Hippocampal formation (tissue), 2 donors: ENCODE measurements at places on chromosomes 7 and 10.

DNA sequence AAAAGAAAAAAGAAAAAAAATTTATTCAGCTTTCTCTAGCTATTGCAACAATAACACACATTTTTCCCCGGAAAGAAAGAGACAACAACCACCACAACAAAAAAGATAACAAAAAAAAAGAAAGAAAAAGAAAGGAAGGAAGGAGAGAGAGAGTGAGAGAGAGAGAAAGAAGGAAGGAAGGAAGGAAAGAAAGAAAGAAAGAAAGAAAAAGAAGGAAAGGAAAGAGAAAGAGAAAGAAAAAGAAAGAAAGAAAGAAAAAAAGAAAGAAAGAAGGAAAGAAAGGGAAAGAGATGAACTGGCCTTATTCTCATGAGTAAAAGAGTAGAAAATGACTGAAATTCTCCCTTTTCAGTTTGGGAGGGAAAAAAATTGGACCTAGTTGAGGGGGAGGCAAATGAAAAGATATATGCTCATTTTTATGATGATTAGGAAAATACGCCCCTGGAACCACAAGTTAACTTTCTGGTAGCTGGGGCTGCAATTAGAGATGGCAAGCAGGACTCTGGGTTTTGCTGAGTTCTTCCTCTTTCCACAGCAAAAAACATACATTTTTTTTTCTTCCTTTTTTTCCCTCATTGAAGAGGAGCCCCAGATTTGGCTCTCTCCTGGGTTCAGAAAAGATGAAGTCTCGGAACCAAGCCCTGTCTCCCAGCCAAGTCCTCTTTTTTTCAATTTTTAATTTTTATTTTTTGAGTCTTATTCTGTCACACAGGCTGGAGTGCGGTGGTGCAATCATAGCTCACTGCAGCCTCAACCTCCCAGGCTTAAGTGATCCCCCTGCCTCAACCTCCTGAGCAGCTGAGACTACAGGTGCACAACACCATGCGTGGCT, 12.6 kb upstream of the PRDX3 start:
- DNase-seq: no peak

GRCh38 chr10:124152139-124153022, 59.0 kb upstream of the CHST15 start:
- DNase-seq: peak; percentile 16

GRCh38 chr10:112213836-112214235, 30.3 kb upstream of the GPAM start:
- DNase-seq: no peak

DNA sequence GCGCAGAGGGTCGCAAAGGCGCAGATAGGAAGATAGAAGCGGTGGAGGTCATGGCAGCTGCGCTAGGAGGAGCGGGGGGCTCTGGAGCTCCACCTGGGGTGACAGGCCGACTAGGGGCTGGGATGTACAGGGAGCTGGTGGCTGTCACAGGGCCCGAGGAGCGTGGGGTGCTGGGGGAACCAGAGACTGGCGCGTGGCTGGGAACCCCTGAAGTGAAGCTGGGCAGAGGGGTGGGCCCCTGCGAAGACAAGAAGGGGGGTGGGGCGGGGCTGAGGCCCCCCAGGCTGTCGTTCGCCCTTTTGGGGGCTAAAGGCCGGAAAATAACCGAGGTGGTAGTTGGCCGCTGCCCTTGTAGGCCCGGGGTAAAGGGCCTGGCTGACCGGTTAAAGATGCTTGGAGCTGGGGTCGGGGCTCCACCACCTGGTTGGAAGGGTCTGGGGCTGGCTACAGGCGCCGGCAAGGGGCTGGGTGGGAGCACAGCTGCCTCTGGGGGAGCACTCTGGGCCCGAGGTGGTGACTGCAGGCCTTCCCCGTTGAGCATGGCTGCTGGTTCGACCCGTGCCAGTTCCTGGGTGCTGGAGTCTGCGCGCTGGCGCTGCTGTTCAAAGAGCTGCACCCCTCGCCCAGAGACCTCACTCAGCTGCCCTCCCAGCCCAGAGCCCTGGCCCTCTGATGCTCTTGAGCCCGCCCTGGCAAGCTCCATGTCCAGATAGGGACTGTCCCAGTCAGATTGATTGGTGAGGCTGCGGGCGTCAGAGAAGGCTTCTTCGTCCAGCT, 6.8 kb upstream of the MYOZ1 start:
- peak; percentile 24 for DNase-seq

DNA sequence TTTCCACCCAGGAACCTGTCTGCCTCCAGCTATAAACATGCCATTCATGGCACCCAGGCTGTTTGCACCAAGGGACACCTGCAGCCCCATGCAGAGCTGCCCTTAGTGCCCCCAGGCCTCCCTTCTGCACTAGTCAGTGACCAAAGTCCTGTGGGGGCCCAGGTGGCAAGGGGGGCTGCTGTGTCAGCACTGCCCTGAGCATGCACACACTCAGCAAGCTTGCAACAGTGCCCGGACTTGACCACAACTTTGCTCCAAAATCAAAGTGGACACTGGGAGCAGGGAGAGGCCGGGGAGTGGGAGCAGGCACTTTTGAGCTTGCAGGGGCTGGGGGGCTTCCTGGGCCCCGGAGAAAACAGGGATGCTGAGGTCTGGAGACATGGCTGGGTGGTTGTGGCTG, 192.9 kb upstream of the MBL2 start:
- DNase-seq: no peak

DNA sequence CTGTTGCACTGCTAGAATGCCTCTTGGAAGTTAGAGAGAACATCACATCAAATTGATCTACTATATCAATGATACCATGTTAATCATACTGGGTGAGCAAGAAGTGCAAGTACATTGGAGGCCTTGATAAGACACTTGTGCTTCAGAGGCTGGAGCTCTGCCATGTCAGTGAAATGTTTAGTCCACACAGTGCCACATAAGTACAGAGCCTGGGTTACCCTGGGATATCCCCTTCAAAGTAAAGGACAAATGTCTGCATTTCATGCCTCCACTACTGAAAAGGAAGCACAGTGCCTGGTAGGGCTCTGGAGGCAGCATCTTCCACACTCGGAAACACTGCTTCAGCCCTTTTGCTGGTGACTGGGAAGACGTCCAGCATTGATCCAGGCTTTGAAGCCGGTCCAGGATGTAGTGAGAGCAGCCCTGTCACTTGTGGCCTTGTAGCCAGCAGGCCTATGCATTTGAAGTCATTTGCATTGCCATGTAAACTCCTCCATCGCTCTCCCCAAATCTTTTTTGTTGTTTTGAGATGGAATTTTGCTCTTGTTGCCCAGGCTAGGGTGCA, 15.7 kb upstream of the STN1 start:
- peak; percentile 74 for DNase-seq

- peak; percentile 58 for DNase-seq
Measured at GRCh38 chr10:43218206-43218950, 48.5 kb downstream of the RASGEF1A start.

DNA sequence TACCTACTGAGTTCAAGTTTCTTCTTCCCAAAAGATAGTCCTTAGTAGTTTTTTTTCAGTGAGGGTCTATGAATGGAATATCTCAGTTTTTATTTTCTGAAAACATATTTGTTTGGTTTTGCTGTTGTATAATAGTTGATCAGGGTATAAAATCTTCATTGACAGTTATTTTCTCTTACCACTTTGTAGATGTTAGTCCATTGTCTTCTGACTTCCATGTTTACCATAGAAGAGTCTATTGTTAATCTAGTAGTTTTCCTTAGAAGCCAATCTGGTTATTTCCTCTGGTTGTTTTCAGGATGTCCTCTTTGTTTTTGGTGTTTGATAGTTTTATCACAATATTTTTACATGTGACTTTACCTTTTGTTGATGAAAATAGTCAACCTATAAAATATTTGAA, 5.5 kb upstream of the ZNF777 start:
- no peak for DNase-seq

DNA sequence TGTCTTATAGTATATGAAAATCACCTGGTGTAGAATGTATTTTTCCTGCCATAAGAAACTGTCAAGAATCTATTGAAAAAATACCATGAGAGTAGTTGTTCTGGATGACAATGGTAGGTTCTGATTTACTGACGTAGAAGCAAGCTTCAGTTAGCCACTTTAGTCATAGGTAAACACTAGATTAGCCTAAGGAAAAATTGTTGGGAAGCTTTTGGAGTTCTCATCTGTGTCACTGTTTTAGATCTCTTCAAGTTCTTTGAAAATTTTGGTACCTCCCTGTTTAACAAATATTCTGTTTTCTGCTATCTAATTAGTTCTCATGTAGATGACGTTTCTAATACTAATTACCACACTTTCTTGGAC, 131.8 kb downstream of the ADK start:
- no peak for DNase-seq

DNA sequence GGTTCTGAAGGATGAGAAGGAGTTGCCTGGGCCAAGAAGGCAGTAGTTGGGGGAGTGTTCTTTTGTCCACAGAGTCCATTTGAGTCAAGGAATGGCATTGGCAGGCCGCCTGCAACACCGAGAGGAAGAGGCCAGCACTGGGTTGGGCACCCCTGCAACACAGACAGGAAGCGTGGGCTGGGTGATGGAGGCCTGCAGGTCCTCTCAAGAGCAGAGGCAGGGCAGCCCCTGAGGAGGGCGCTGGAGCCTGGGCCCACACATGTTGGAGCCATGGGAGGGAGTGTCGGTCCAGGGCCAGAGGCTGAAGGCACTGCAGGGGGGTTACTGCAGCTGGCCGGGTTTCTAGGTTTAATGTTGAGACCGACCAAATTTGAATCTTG, 137.3 kb downstream of the PTPN20 start:
- DNase-seq: no peak

DNA sequence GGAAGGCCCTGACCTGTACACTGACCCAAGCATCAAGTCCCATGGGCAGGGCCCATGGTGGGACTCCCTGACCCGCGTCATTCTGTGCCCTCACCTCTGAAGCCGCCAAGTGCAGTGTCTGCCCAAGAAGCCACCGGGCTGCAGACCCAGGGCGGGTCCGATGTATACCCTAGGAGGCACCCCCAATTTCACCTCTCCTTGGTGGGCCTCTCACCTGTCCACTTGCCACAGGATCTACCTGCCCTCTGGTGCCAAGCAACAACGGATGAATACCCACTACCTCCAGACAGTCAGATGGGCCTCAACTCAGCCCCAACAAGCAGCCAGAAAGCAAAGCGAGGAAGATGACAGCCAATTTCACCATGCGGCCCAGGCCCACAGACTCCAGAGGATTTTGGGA, 92.6 kb downstream of the CTBP2 start:
- DNase-seq: no peak

DNA sequence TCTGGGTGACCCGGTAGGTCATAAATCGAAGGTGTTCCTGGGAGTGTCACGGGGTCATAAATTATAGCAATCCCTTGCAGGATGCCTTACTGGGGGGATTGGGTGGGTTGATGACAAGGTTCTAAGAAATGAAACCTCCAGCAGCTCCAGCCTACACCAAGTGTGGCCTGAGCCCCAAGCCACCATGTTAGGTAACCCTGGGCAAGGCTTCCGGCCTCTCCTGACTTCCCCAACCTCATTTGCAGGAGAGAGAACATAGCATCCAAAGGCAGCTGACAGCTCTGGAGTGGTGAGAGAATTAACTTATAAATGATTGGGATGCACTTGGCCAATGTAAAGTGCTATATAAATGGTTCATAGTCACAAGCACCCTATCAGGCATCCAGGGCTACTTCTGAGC, 52.8 kb upstream of the TMEM273 start:
- no peak for DNase-seq

GRCh38 chr7:155639958-155640520, 4.4 kb upstream of the RBM33 start:
- no peak for DNase-seq
